RPMI7951 (cell line): ENCODE measurements at places on chromosomes 12 and 14. TPM values are rescaled to one million over a fixed set of nuclear protein-coding genes. Genes with fewer than 3 reads are reported as not detected.
A peak's percentile ranks its signal among the peaks of the same experiment; 100 is the strongest.

Gene PRPH
- 0.12 TPM in 1 of 2 replicates, not detected in the other for total RNA-seq

Gene ACSM4
- total RNA-seq, result not detected in 2 replicates

Gene CD163
- total RNA-seq, result not detected in 2 replicates

Gene TAS2R19
- total RNA-seq, result 0.24 TPM in 1 of 2 replicates, not detected in the other

Gene MORN3
- 0.10 TPM in 1 of 2 replicates, not detected in the other for total RNA-seq

Gene MARCHF9
- total RNA-seq, result 3.0 and 4.2 TPM in 2 replicates

Gene CCDC177
- not detected in 2 replicates for total RNA-seq

Gene PIWIL1
- not detected in 2 replicates for total RNA-seq

Gene GALNT9
- not detected in 2 replicates for total RNA-seq

Gene ZNF385A
- 0.24 and 1.3 TPM in 2 replicates for total RNA-seq

GRCh38 chr14:104676694-104677511 is 12.5 kb upstream of the INF2 start:
- DNase-seq, result no peak

DNA sequence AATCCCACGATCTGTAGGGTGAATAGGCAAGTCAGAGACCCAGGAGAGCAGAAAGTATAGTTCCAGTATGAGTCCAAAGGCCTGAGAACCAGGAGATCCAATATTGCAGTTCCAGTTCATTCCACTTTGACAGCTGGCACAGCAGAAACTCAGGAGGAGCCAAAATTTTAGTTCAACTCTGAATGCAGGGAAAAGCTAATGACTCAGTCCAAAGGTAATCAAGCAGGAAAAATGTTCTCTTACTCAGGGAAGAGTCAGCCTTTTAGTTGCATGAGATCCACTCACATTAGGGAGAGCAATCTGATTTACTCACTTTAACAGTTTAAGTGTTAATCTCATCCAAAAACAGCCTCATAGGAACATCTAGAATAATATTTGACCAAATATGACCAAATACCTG is 130.2 kb upstream of the LRFN5 start:
- no peak for DNase-seq

DNA sequence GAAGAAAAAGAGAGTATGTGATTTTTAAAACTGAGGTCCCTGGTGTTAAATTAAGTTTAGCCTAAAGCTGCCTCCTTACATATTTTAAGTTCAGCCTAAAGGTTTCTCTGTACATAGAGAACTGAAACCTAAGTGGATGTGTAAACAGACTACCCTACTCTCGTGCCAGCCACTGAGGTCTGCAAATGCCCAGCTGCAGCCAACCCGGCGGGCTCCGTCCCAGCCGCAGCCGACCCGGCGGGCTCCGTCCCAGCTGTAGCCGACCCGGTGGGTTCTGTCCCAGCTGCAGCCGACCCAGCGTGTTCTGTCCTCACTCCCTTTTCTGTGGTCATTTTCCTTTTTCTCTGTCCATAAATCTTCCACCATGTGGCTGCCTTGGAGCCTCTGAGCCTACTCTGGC is 97.2 kb upstream of the SFSWAP start:
- DNase-seq, result no peak

GRCh38 chr14:22105006-22105623 is 431.5 kb upstream of the OR4E1 start:
- DNase-seq, result no peak

DNA sequence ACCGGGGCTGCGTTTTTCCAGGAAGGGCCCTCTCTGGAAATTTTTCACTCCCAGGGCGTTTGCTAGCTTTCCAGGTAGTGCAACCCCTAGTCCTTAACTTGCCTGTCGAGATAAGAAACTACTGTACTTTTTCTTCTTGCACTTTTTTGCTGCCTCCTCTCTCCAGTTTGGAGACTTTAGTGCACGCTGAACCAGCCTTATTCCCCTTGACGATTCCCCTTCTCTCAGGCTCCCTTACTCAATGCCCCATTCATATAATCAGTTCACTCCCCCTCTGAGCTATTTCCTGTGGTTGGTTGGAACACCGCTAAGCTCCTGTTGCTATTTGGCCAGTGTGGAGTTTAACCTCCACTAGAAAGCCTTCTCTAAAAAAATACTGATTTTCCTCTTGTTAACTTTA is 682 bp downstream of the CREBL2 start:
- peak; percentile 71 for DNase-seq

- DNase-seq, result no peak
Observed at GRCh38 chr12:121314431-121314830, 17.9 kb upstream of the CAMKK2 start.

- no peak for DNase-seq
Observed at GRCh38 chr12:100170313-100170858, 27.7 kb upstream of the BLTP3B start.

DNA sequence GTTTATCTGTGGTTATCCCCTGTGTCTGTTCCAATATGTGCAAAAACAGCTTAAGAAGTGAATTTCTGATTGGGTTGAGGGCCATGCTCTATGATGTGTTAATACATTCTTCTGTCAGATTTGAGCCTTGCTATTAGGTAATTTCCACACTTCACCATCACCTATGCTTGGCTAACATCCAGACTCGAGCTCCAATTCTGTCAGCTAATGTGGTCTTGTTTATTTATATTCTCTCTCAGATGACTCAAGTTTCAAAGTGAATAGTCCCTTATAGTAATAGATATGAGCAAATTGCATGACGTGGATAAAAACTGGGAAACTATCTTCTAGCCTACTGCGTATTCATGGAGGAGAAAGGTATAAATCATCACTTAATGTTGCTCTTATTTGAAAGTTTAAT is 451.3 kb downstream of the SNAPC1 start:
- DNase-seq, result no peak

- DNase-seq, result no peak
Observed at GRCh38 chr14:79705126-79705894, 506.0 kb downstream of the DIO2 start.

DNA sequence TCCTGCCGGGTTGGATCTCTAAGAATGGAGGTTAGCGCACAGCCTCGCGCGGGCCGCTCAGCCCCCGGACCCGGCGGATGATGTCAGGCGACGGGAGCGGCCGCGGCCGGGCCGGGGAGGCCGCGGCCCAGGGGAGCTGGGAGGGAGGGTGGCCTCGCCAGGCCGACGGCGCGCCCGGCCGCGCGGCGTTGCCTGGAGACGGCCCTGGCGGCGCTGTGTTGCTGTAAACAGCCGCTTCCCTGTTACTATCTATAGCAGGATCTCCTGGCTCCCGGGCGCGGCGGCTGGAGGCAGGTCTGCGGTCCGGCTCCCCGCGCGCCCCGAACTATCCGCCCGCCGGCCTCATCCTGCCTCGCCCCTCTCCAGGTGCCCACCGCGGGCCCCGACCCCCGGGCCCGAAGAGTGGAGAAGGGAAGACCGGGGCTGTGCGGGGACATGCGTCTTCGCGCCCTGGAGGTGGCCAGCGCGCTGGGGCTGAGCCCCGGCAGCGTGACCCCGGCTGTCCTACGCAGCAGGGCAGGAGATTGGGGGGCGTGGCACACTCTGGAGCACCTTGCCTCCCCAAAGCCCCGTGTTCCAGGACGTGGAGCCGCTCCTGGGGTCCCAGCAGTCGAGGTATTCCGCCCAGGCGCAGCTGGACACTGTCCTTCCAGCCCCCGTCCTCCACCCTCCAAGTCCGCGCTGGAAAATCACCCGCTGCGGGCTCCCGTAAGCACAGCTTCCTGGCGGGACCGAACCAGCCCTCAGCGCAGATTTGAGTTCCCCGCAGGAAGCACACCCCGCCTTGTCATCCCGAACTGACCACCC is 1.4 kb upstream of the FOS start:
- DNase-seq, result peak; percentile 89

DNA sequence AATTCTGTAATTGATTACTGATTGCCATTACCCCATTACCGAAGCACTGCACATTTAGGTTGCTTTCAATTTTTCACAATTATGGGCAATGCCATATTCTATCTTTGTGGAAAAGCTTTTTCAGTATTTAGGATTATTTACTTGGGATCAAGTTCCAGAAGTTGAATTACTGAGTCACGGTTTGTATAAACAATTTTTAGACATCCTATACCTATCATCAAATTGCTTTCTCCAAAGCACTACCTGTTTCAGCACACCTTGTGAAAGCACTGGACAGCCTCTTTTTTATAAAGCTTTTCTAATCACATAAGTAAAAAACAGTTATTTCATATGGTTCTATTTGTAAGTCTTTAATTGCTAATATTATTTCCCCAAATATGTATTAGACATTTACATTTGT is 221.5 kb upstream of the CAND1 start:
- DNase-seq, result no peak

- DNase-seq, result no peak
Observed at GRCh38 chr12:53752192-53752601, 418 bp upstream of the CISTR start.

DNA sequence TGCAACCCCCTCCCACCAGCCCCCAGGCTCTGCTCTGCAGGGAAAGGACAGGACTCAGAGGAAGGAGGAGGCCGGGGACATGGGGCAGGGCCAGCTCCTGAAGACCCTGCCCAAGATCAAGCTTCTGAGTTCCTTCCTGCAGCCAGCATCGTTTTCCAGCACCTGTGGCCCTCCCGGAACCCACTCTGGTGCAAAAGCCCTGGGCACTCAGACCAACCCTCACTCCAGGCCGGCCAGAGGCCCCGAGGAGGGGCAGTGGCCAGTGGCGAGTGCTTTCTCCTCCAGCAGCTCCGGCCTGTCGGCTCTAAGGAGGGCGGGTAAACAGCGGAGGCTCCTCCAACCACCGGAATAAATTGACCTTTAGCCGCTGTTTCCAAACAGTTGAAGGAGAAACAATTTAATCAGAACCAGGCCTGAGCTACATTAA is 10.8 kb downstream of the TMEM179 start:
- DNase-seq, result no peak

GRCh38 chr12:69900720-69901131 is 75.7 kb downstream of the MYRFL start:
- DNase-seq, result peak; percentile 45

GRCh38 chr12:92047393-92047826 is 98.2 kb downstream of the BTG1 start:
- no peak for DNase-seq

DNA sequence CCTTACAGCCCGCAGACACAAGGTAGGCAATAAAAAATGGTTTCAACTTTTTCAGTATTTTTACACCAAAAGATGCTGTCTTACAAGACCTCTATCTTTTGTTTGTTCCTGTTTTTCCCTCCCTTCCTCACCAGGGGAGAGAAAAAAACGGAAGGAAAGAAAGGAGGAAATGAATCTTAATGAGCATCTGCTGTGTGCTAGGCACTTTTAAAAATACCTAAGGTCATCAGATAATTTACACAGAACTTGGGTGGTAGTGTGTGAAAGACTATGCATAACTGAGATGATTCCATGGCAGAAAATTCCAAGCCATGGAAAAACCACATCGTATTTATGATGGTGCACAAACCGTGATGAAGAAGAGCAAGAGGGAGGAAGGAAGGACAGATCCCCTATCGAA is 121.2 kb downstream of the DIP2B start:
- no peak for DNase-seq

DNA sequence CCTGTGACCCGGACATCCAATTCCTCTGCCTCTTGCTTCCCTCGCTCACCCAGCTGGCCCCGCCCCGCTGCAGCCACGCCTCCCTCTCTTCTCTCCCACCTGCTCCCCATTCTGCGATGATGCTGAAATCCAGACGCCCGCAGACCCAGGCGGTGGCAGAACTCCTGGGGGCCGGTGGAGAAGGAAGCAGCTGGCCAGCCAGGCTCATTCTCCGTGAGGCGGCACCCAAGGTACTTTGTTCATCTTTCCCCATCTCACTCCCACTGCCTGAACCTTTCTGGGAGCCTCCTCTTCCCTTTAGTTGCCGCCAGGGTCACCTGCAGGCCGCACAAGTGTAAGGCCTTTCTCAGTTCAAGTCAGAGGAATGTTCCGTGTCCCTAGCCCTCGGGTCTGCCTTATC is 35.7 kb downstream of the FOXN4 start:
- no peak for DNase-seq

- DNase-seq, result no peak
Observed at GRCh38 chr12:106359646-106360399, 2.3 kb downstream of the POLR3B start.

DNA sequence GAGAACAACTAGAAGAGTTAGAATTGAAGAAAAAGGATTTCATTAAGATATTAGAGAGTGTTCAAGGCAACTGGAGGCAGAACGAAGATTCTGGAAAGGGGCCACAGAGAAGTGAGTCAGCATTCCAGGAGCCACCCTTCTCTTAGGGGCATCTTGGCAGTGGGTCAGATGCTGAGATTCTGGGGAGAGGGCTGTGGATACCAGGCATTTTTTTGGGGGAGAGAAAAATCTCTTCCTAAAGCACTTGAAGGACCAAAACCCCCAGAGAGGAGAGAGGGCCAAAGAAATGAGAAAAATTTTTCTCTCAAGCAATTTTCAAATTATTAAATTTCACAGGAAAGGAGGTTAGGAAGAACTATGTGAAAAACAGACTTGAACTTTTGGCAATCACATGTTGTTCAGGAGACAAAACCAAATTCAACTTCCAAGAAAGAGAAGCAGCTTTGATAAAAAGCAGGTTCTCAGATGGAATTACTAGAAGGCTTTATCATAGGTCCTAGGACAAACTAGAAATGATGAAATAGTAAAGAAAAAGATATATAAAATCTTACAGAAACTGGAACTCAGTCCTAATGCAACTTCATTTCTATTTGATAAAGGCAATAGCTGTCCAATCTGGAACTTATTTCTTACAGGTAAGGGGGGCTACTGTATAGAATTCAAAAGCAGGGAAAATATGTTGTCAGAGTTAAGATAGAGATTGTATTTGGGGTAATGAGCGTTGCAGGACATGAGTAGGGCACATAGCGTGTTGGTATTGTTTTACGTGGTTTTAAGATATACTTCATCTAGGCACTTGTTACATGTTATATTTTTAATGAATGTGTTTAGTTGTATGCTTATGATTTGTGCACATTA is 1.1 kb upstream of the CLEC2D start:
- DNase-seq, result peak; percentile 26

GRCh38 chr14:50001151-50001998 is 108.5 kb downstream of the ARF6 start:
- peak; percentile 93 for DNase-seq

- DNase-seq, result peak; percentile 33
Observed at GRCh38 chr14:75205591-75205990, 29.2 kb upstream of the TMED10 start.

DNA sequence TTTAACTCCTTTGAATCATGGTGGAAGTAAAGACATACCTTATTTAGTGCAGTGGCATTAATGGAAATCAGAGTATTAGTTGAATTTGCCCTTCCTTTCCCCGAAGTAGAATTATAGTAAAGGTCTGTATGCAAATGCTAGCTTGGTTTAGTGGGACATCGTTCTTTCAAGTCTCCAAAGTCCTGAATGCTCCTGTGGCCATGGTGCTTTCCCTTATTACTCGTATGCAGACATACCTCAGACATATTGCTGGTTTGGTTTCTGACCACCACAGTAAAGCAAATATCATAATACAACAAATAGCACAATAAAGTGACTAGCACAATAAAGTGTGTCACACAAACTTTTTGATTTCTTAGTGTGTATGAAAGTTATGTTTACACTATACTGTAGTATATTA is 52.3 kb downstream of the MNAT1 start:
- DNase-seq, result no peak

DNA sequence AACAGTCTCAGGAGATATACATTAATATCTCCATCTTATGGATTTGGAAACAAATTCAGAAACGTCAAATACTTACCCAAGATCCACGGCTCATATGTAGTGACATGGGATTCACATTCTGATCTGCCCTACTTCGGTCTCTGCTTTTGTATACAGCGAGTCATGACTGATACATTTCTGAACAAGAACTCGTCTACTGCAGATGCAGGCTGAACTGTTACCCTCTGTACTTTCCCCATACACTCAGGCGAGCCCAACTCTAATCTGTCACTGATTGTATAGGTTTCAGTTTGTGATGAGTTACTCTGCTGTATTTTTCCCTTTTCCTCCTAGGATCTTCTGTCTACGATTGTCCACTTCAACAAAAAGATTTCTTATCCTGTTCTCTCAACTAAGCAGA is 441.6 kb downstream of the CCDC91 start:
- DNase-seq, result no peak
